Left ventricle myocardium inferior (tissue), 1 donor: ENCODE measurements at places on chromosomes 5 and 9.

GRCh38 chr5:154540600-154540999 is 62.6 kb upstream of the HAND1 start:
- DNase-seq = no peak
- peaks cover 75% of the 10 kb centered on the region for H3K27me3 ChIP-seq
- H3K36me3 ChIP-seq = no peaks in the 10 kb centered on the region
- H3K27ac ChIP-seq = no peak overlapping the region

DNA sequence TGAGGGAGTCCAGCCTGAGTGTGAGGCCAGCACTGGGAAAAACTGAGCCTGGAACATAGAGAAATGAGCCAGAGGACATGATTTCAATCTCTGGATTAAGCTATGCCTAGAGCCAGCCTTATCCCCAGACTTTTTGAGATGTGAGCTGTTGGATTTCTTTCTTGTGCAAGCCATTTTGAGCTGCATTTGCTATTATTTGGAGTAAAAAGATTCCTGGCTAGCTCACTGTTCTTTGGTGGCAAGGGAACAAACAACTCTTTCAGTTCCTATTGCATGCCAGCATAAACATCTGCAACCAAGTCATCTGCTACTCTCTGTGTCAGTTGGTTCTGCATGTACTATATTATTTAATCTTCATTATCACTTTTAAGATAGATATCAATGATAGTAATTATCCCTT is 70.1 kb upstream of the MAN2A1 start:
- peaks cover 10% of the 10 kb centered on the region for H3K27me3 ChIP-seq
- no peak overlapping the region for H3K27ac ChIP-seq
- no peak overlapping the region for H3K4me3 ChIP-seq
- no peaks in the 10 kb centered on the region for H3K36me3 ChIP-seq
- DNase-seq = no peak
- no peaks in the 10 kb centered on the region for H3K4me1 ChIP-seq

- H3K4me1 ChIP-seq = peaks cover 60% of the 10 kb centered on the region
- no peaks in the 10 kb centered on the region for H3K36me3 ChIP-seq
- H3K4me3 ChIP-seq = no peak overlapping the region
- peak overlapping the region; percentile 70 for H3K27ac ChIP-seq
Observed at GRCh38 chr9:23587903-23588302, 238.1 kb downstream of the ELAVL2 start.

- DNase-seq = no peak
Observed at GRCh38 chr9:80094176-80094771, 522.5 kb downstream of the TLE4 start.

GRCh38 chr5:126801174-126801991 is 24.4 kb downstream of the LMNB1 start:
- H3K36me3 ChIP-seq = no peaks in the 10 kb centered on the region
- DNase-seq = no peak
- no peak overlapping the region for H3K4me3 ChIP-seq
- no peaks in the 10 kb centered on the region for H3K27me3 ChIP-seq
- no peaks in the 10 kb centered on the region for H3K4me1 ChIP-seq

GRCh38 chr5:37839407-37840052 is at the start of gene GDNF:
GDNF (minus strand) TSS chr5:37840041; CDS start chr5:37834796, 5,245 bp downstream.
- H3K4me1 ChIP-seq = peaks cover 53% of the 10 kb centered on the region
- H3K27ac ChIP-seq = peak within 1 kb of the TSS; percentile 33
- peak within 1 kb of the TSS; percentile 68 for H3K4me3 ChIP-seq
- peaks cover 100% of the 10 kb centered on the region for H3K27me3 ChIP-seq

- H3K36me3 ChIP-seq = no peaks in the 10 kb centered on the region
- no peaks in the 10 kb centered on the region for H3K27me3 ChIP-seq
- peak overlapping the region; percentile 19 for H3K4me3 ChIP-seq
- DNase-seq = peak; percentile 62
- H3K4me1 ChIP-seq = peaks cover 88% of the 10 kb centered on the region
- H3K27ac ChIP-seq = peak overlapping the region; percentile 92
Observed at GRCh38 chr9:113620377-113621161, 157.0 kb downstream of the RGS3 start.

DNA sequence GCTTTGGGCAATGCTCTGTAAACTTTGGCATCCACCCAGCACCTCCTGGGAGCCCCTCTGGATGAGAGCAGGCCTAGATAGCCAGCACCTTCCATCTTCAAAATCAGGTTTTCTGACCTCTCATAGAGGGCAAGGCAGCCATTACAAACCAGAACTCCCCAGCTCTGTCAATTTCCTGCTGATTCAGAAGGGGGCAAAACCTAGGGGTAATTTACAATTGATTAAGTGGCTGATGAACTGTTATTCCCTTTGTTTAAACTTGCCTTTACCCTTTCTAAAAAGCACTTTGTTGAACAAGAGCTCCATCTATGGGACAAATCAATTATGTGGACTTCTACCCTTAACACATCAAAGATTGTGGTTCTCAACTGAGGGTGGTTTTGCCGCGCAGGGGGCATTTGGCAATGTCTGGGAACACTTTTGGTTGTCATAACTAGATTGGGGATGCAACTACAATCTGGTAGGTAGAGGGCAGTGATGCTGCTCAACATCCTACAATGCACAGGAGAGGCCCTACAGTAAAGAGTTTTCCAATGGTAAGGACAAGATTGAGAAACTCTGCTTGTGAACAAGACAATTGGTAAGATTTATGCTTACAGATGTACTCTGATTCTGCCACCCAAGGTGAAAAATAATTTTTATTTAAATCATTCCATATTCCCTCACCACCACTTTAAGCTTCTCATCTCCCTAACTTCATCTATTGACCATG is 184.1 kb downstream of the MARCHF11 start:
- no peak for DNase-seq
- H3K27ac ChIP-seq = no peak overlapping the region
- H3K36me3 ChIP-seq = no peaks in the 10 kb centered on the region
- no peak overlapping the region for H3K4me3 ChIP-seq
- H3K4me1 ChIP-seq = no peaks in the 10 kb centered on the region
- H3K27me3 ChIP-seq = no peaks in the 10 kb centered on the region

- no peaks in the 10 kb centered on the region for H3K36me3 ChIP-seq
- H3K4me1 ChIP-seq = peaks cover 11% of the 10 kb centered on the region
- no peak for DNase-seq
- no peaks in the 10 kb centered on the region for H3K27me3 ChIP-seq
- no peak overlapping the region for H3K4me3 ChIP-seq
- no peak overlapping the region for H3K27ac ChIP-seq
Observed at GRCh38 chr9:84502066-84502465, 161.5 kb upstream of the SLC28A3 start.

- no peaks in the 10 kb centered on the region for H3K4me1 ChIP-seq
- no peaks in the 10 kb centered on the region for H3K36me3 ChIP-seq
- H3K4me3 ChIP-seq = no peak overlapping the region
- no peaks in the 10 kb centered on the region for H3K27me3 ChIP-seq
- no peak overlapping the region for H3K27ac ChIP-seq
Observed at GRCh38 chr9:11701706-11702105, 991.5 kb upstream of the TYRP1 start.

DNA sequence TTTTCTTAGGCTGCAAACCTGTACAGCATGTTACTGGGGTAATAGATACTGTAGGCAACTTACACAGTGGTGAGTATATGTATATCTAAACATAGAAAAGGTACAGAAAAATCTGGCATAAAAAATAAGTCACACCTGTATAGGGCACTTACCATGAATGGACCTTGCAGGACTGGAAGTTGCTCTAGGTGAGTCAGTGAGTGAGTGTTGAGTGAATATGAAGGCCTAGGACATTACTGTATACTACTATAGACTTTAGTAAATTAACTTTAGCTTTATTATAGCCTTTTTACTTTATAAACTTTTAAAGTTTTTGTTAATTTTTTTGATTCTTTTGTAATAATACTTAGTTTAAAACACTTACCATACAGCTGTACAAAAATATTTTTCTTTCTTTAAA is 51.3 kb downstream of the DENND4C start:
- no peak overlapping the region for H3K4me3 ChIP-seq
- no peak overlapping the region for H3K27ac ChIP-seq
- no peaks in the 10 kb centered on the region for H3K36me3 ChIP-seq
- no peak for DNase-seq

- peak overlapping the region; percentile 93 for H3K27ac ChIP-seq
- no peak for DNase-seq
- peak overlapping the region; percentile 72 for H3K4me3 ChIP-seq
- H3K27me3 ChIP-seq = no peaks in the 10 kb centered on the region
Observed at GRCh38 chr9:34653151-34654072, 1.4 kb downstream of the IL11RA start.
